Posterior vena cava (tissue), 2 donors: ENCODE measurements at places on chromosomes 4 and X. TPM values are rescaled to one million over a fixed set of nuclear protein-coding genes. Genes with fewer than 3 reads are reported as not detected.

Gene NEXMIF
- total RNA-seq = 1.7 TPM

Gene USP51
- total RNA-seq = 2.0 TPM

Gene HAND2
- total RNA-seq = 1.1 TPM

Gene CT45A1
- total RNA-seq = not detected

Gene CXCL9
- total RNA-seq = 2.1 TPM

Gene SLC4A4
- total RNA-seq = 2.0 TPM

Gene SLC34A2
- not detected for total RNA-seq

Gene NUDT10
- 1.9 TPM for total RNA-seq

Gene SMAD1
- total RNA-seq = 18.5 TPM

Gene LNX1
- total RNA-seq = 3.7 TPM

Gene RHOXF1
- total RNA-seq = not detected

Gene FAM9B
- total RNA-seq = not detected

Gene SUPT20HL2
- total RNA-seq = 0.76 TPM

Gene MSANTD1
- 1.1 TPM for total RNA-seq

Gene PNCK
- 58.9 TPM for total RNA-seq

Gene LETM1
- total RNA-seq = 22.0 TPM

Gene PTPN13
- 20.9 TPM for total RNA-seq

Gene TMPRSS11E
- total RNA-seq = not detected

Gene OPN1MW
- not detected for total RNA-seq
